ENCODE measurements at places on chromosomes 16 and 17.

GRCh38 chr17:63535640-63536039, 12.5 kb downstream of the KCNH6 start:
- DNase-seq = no peak

GRCh38 chr16:72970656-72971055, 77.3 kb downstream of the ZFHX3 start:
- DNase-seq = no peak

GRCh38 chr16:55568207-55568606, 1.7 kb downstream of the CAPNS2 start:
- peak; percentile 58 for DNase-seq

DNA sequence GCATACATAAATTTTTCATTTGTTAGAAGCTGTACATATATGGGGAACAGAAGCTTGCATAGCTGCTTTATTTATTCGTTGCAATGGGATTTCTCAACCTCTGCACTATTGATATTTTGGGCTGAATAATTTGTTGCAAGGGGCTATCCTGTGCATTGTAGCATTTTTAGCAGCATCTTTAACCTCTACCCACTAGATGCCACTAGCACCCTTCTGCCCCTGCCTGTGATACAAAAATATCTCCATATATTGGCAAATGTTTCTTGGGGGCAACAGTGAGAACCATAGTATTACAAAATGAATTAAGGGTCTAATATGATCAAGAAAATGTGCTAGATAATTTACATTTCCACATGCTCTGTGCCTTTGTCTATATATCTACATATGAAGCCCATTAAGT, 1401.0 kb downstream of the CDH11 start:
- DNase-seq = peak; percentile 22

- no peak for DNase-seq
Measured at GRCh38 chr17:4648741-4649140, 7.3 kb upstream of the ALOX15 start.

- DNase-seq = no peak
Measured at GRCh38 chr16:82092711-82093110, 57.7 kb downstream of the HSD17B2 start.
